ENCODE measurements at places on chromosomes 7 and 10.

DNA sequence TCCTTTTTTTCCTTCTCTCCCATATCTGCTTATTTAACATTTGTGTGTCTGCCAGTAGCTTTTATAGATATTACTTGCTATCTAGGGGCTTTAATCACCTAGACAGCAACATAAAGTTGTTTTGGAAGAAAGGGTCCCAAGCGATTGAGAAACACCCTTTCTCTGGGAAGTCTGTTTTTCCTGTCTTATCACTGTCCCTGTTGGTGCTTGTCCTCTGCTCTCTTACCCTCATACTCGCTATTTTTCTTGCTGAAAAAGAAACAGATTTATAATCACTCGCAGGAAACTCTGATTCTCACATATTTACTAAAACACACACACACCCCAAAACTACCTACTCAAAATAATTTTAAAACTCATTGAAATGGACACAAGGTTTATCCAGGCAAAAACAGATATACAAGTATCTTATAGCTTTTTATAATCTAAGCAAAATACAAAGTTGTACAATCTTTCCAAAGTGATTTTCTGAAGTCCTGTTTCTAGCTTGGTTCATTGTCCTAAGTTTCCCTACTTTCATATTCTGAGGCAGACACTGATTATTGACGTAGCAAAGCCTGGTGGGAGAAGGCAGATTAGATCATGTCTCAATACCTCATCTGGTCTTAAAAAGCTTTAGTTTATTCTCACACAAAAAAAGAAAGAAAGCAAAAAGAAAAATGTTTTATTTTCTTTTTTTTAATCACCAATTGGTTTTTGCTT, 157.3 kb downstream of the CACNA2D1 start:
- no peak for DNase-seq

- no peak for DNase-seq
Observed at GRCh38 chr10:89398003-89398749, 5.8 kb downstream of the IFIT1 start.

DNA sequence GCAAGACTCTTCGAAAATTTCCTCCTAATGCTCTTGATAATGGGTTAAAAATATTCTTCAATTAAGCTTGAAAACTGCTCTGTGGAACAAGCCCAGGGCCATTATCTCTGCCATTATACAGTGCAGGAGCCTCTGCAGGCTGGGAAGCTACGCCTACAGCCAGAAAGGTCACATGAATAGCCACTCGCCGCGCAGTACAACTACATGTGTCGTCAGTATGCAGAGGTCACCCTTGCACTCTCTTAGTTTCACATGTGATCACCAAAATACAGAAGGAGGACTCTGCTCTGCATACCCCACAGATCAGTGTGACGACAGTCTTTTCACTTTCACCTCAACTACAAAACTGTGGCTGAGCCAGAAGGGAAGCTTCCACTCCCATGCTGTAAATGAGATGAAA, 141.8 kb upstream of the C1QL3 start:
- DNase-seq, result no peak

DNA sequence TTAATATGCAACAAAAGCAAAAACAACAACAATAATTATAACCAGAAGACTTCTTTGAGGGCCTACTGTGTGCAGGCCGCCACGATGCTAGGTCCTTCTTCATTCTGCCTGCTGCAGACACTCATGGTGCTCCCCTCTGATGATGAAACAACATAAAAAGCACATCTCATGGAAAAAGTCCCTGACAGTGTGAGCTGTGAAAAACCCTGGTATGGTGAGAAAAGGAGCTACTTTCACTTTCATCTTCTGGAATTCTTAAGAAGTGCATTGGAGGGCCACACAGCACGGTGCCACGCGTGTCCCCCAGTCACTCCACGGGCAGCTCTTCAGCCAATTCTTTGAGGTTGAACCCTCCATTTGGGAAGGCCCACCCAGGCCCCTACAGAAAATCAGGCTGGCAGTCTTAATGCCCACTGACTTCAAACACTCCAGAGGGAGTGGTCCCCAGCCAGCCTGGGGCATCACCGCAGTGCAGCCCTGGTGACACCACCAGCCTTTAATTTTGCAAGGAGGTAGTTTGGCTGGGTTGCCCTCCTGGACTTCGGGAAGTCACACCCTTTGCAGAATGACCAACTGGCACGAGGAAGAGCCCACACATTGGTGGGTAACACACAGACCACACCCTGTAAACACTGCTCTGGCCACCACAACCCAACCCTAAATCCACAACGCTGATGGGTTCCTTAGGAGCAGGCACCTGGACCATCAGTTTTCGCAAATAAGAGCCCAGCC, 7.7 kb downstream of the KCNMA1 start:
- DNase-seq, result no peak

DNA sequence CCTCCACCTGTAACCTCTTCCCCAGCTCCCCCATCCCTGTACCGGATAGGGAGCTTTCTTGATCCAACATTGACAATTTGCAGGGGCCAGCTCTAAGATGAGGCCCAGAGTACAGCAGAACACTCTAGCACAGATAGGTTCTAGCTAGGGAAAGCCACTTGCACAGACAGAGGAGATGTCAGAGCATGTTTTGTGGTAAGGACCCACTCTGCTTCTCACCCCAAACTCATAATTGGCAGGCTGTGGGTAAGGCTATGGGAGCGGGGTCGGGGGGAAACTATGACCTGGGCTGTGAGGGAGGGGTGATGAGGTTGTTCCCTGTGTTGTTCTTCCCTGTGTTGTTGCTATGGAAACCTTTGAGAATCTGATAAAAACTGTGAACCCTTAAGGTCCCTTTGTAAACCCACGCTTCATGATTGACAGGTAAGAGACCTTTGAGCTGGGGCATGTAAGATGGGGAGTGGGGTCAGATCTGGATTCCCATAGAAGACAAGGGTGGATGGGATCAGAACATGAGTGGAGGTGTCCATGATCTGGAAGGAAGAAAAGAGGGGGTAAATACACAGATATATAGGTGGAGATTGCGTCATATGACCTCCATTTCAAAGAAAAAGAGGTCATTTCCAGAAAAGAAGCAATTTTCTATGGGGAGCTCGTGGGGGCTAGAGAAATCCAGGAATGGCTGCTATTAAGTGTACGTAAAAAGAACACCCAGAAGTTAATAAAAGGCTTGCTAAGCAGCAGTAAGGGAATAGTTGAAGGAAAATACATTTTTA, 4.0 kb downstream of the CALD1 start:
- no peak for DNase-seq

DNA sequence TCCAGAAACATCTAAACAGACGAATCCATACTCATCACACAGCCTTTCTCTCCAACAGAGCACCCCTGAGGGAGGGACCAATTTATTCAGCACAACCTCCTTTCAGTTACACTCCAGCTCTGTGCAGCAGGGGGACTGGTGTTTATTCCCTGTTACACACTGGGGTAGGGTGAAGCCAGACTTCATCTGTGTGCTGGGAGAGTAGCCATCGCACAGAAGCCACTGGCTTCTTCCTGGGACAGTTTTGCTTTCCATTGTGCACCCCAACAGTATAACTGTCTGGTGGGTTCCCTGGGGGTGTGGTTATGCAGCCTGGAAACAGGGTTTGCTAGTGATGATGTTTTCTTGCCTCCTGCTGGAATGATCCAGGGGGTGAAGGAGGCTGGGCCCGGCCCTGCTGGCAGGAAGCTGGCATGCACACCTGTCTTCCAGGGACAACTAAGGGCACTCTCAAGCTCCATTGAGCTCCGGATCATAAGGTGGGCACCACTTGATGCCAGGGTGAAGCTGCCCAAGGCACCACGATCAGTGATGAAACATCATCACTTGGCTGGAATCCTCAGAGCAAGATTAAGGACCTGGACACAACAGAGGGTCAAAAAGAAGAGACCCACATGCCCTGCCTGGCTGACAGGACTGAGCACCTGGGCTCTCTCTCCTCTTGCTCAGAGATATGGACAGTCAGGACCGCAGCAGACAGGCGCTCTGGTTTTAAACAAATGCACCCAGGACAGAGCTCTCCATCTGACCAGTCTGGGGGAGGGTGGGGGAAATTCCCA, 293.2 kb downstream of the GRID1 start:
- DNase-seq, result no peak

DNA sequence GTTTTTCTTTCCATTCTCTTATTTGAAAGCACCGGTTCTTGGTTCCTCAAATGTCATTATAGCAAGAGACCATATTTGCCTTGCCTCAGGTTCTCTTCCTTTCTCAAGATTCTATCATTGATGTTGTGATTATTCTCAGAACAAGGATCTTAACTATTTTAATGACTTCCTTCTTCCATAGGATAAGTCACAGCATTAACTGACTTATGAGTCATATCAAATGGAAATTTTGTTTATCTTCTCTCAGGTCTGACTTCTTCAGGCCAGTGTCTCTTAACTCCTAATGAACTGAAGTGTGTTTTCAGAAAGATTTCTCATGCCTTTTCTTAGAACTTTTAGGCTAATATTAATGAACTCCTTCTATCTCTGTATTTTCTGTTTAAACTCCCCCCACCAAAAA, 794.6 kb upstream of the LRRN3 start:
- no peak for DNase-seq

GRCh38 chr7:114956702-114957101, 34.8 kb downstream of the MDFIC start:
- no peak for DNase-seq

GRCh38 chr7:155865830-155866525, 53.7 kb upstream of the SHH start:
- DNase-seq, result no peak

- no peak for DNase-seq
Observed at GRCh38 chr7:132760244-132760623, 184.0 kb upstream of the PLXNA4 start.

- no peak for DNase-seq
Observed at GRCh38 chr7:33886149-33886623, 19.2 kb upstream of the BMPER start.

DNA sequence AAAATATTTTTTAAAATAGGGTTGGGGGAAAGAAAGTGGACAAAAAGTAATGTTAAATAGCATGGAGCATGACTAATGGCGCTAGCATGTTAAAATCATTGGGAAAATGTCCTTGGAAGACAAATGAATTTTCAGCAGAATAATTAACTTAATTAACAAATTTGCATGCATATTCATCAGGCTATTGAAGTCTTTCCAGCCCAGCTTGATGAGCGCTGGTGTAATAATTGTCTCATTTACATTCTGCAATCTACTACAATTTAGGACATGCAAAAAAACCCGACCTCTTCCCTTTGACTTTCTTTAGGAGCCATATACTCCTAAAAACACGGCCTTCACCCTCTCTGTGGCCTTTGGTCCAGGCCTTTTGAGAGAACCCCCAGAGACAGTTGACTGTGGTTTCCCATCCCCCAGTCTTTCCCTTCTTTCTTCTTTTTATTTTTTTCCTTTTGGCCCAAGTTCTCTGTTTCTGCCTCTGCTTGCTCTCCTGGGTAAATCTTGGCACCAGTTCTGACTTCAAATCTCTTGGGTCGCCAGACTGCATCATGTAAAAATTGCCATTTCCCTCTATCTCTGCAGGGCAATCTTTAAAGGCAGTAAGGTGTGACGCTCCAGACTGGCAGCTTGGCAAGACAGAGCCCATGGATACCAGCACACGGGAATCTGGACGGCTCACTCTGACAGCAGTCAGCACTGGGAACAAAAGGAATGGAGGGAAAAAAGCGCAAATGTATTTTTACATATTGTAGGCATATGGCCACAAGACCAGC, 105.5 kb downstream of the NEUROD6 start:
- no peak for DNase-seq

GRCh38 chr7:133070562-133070961, 11.3 kb downstream of the CHCHD3 start:
- DNase-seq, result no peak

Data from activated CD4-positive, alpha-beta T cell treated with anti-CD3 and anti-CD28 coated beads for 4 hours (primary cell).